Thyroid gland (tissue), 4 donors: ENCODE measurements at places on chromosomes 11 and 22. TPM values are rescaled to one million over a fixed set of nuclear protein-coding genes. Genes with fewer than 3 reads are reported as not detected.

DNA sequence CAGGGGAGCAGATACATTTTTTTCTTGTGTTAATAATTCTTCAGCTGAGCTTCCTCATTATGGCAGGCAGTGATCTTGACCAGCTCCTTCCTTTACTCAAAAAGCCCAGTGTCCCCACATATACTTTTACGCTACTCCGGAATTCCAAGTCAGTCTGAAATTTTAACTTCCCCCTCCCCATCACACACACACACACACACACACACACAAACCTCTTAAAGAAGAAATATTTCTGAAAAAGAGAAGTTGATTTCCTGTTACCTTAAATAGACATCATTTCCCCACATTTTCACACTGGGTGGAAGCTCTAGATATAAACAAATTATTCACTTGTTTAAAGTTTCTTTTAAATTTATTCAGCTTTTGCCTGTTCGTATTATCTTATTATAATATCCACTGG lies 113.9 kb downstream of the DBX1 start:
- no peak for DNase-seq

DNA sequence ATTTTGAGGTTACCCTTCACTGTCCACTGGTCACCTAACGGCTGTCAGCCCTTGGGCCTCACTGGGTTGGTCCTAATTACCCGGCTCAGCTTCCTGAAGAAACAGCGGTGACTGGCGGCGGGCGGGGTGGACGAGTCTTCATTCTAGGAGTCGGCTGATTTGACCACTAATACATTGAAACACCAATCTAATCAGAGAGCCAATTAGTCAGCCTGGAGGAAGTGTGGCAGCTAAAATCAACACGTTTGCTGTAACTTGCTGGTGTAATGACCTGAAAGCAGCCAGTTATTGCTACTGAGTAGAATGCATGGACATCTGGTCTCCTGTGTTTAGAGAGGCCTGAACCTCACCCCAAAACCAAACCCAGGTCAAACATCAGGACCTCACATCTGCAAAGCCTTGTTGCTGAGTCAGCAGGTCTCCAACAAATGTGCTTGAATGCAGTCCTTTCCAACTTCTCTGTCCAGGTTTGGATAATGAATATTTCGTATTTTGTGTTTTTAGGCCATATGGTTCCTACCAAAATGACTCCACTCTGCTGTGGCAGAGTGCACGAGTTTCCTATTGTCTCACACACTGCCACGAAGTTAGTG lies 496.4 kb downstream of the BRD1 start:
- DNase-seq: no peak

DNA sequence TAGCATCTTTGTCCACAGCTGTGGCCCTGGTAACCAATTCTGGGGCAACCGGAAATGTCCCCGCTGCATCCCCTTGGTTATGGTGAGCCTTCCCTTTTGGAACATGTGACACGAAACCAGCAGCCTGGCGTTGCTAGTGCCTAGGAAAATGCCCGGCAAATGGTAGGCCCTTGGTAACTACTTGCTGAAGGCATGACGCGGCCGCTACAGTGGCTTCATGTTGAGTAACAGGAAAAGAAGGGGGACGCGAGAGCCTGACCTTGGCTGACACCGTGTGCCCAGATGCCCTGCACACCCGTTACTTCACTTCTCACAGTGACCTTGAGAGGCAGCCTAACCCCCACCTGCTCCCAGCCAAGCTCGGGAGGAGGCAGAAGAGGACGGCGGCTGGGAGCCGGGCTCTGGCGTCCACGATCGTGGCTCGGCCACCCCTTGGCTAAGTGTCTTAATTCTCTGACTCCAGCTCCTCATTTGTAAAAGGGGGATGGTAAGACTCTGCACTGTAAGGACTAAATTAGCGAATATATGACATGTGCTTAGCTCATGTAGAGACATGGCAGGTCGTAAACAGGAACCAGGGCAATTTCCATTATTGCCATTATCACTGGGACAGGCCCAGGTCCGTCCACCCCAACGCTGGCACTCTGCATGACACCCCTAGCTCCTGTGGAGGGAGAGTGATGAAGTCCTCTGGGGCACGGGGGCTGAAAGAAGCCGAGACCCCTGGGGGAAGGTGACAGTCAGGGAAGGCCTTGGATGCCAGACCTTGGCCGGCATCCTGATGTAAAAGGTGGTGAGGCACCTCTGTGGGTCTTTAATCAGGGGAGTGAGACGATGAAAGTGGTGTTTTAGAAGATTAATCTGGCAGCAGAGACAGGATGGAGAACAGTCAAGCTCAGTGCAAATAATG lies 18.9 kb downstream of the IFT27 start:
- no peak for DNase-seq

The CTSW gene
- total RNA-seq: 2.8 TPM
